ENCODE measurements at places on chromosomes 12 and 14. TPM values are rescaled to one million over a fixed set of nuclear protein-coding genes. Genes with fewer than 3 reads are reported as not detected.

Gene CAPS2
- 29.8 TPM for total RNA-seq

Gene TTC7B
- total RNA-seq: 25.0 TPM

Gene CLBA1
- 19.3 TPM for total RNA-seq

Gene DPPA3
- 1.8 TPM for total RNA-seq

Gene PROX2
- not detected for total RNA-seq

Gene MYO1A
- 0.74 TPM for total RNA-seq

Gene SMCO2
- 0.41 TPM for total RNA-seq

Gene KLRG1
- total RNA-seq: 0.36 TPM

Gene PCED1B
- 46.9 TPM for total RNA-seq

Gene NKX2-1
- total RNA-seq: not detected

Gene TULP3
- total RNA-seq: 22.2 TPM

Gene SLIRP
- total RNA-seq: 126 TPM

GRCh38 chr12:68602720-68603119 lies 8.0 kb upstream of the RAP1B start:
- no peak for DNase-seq

DNA sequence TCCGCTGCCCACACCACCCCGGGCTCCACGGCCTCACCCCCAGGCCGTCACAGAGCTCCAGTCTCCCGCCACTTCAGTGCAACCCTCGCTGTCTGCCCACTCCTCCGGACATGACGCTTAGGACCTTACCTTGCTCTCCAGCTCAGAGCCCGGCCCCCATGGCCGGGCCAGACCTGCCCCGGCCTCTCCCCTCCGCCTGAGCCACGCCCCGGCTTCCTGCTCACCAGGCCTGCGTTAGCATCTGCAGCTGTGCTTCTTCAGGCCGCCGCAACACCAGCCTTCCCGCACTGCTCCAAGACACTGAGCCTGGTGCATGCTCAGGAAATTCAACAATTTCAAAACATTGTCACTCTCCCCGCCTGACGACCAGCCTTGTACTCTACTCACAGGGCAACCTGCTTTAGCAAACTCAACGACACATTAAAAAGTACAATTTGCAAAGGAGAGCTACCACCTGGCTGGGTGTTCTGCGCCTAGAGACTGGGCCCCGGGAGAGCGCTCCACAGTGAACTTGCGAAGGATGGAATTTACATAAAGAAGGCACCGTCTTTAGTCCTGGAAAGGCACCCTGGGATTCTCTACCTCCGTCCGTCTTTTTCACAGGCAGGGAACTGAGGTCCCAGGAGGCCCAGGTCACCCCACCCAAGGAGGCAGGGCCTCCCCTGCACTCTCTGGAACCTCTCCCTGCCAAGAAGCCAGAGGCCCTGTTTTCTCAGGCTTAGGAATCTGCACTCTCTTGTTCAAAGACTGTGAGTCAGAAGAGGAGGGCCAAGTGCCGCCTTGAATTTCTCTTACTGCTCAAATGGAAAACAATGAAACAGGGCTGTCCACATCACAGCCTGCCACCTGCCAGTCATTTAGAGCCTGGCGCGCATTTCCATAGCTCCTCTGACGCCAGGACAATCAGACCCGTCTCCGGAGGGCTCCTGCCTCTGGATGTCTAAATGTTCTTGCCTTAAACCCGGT lies 51.3 kb downstream of the STX2 start:
- DNase-seq: no peak

- no peak for DNase-seq
These were observed 171.8 kb downstream of the TMTC2 start for GRCh38 chr12:82858534-82858917.

DNA sequence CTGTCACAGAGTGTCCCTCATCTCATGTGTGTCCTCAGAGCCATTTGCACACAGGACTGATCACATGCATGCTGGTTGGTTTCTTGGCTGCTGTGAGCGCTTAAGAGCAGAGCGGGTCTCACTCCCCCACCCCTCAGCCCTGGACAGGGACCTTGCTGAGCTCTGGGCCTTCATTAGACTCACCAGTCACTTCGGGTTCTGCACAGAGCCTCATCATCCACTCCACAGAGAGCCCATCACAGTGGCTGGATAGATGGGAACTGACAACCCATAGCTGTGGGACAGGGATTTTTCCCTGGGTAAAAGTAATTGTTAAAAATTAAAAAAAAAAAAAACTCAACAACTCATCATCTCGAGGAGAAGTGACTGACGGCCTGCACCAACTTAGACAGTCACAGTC lies 8.2 kb downstream of the GLRX5 start:
- DNase-seq: no peak

GRCh38 chr14:85037411-85037810 lies 492.5 kb upstream of the FLRT2 start:
- no peak for DNase-seq

DNA sequence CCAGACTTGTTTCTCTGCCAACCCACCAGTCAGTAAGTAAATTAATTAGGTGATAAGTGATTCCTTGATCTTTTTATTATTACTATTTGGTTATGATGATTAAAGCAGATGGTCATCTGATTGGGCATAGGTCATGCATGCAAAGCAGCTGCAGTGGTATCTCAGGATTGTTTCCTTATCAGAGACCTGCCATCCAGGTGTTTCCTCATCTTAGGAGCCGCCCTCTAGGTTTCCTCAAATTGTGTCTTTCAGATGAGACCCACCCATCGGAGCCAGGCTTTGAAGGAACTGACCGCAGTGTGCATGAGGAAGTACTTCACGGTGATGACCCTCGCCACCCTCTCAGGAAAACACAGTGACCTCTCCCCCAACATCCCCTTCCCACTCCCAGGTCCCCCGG lies 63.3 kb downstream of the ZFP36L1 start:
- DNase-seq: no peak

DNA sequence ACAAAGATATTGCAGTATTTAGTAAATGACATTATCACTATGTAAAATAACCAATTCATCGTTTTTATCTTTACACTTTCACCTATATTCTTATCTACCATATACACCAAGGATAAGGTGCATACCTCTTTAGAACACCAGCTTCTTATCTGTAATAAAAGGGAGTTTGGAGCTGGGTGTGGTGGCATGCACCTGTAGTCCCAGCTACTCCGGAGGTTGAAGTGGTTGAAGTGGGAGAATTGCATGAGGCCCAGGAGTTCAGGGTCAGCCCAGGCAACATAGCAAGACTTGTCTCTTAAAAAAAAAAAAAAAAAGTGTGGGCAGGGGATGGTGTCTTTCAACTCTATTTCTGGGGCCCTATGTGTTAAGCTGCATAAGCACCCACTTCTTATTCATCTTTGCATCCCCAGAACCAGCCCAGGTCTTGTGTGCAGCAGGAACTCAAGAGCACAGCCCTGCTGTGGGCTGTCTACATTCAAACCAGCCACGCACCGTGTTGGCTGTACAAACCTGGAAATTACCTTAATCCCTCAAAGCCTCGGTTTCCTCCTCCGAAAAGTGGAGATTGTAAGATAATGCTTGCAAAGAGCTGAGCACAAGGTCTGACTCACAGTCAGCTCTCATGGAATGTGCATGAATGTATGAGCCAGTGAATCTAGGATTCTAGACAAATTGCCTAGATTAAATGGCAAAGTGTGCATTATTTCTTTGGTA lies 256.6 kb upstream of the FOXN3 start:
- no peak for DNase-seq

GRCh38 chr12:3727877-3728632 lies 24.9 kb downstream of the CRACR2A start:
- DNase-seq: no peak

DNA sequence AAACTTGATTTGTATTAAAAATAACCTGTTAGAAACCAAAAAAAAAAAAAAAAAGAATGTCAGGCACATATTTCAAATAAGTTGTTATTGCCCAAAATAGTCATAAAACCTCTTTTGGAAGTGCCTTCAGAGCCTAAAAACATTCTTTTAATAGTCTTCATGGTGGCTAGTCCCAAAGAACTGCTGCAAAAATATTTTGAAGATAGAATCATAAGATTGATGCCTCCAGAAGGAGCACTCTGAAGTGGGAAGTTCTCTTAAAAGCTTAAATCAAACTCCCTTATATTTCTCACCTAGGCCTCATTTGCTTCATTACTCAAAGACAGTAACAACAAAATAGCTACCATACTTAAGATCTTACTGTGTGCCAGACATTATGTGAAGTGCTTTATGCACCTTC lies 27.2 kb upstream of the NT5DC3 start:
- DNase-seq: no peak

- no peak for DNase-seq
These were observed 21.2 kb downstream of the DEGS2 start for GRCh38 chr14:100138082-100138787.

GRCh38 chr14:28515571-28515970 lies 251.0 kb upstream of the FOXG1 start:
- no peak for DNase-seq

GRCh38 chr12:32104572-32105355 lies 1.9 kb upstream of the BICD1 start:
- DNase-seq: no peak

DNA sequence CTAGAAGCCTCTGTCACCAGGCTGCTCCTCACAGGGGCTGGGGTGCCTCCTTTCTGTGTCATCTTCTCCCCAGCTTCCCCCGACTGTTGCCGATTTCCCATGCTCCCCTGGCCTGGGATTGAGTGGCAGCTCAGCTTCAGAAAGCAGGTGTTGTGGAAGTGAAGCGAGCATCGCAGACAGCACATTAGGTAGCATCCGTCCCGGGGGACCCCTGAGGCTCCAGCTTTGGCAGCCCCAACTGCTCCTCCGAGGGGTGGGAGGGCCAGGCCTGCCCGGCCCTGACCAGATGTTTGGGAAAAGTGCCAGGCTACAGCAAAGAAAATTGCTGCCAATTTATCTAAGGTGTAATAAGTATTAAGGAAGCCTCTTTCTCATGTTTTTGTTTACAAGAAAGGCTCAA lies 1045.6 kb downstream of the BCL11B start:
- DNase-seq: no peak

DNA sequence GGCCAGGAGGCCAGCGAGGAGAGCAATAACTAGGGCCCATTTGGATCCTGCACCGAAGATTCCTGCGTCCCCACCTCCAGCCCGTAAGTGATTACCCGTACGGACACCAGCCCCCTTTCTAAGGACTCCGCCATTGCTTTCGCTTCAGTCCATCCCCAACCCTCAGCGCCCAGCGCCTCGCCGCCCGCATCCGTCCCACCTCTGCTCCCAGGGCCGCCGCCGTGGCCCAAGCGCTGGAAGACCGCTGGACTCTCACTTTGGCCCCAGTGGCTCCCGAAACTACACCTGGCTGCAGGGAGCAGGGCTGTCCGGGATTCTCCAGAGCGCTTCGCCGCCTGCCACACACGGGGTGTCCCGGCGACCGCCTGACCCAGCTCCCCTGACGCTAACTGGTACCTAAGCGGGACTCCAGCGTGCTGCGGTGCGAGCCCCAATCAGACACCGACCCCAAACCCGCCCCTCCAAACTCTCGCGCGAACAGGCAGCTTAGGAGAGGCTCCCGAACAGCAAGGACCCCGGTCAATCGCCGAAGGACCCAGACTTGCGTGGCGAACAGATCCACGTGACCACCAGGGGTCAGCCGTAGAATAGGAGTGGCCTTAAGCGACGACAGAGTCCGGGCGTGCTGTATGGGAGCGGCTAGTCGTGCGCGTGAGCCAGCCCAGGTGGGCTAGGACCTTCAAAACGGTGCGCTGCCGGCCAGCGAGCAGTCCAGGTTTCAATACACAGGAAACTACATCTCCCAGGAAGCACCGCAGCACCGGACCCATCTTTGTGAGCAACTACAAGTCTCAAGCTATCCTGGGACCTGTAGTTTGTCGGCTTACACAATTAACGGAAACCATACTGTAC lies at the start of gene CNPY2:
Gene CNPY2 (minus strand): TSS at position 367 of the 852 bp plus-strand sequence. CDS start 771 bp downstream, outside the sequence.
- DNase-seq: peak; percentile 92

DNA sequence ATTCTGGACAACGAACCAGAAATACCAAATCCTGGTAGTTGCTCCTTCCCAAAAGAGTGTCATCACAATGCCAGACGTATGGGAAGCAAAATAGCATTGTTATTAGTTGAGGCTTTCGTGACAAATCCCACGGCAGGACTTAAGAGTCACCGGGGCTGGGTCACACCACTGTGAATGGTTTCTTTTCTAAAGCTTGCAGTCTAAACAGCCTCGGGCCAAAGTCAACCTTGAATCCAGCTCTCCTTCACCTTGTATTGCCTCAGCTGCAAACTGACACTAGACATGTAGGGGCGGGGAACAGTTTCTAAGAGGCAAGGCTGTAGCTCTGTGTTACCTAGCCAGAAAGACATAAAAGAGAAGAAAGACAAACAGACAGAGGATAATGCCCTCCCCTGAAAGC lies 734.8 kb downstream of the MED13L start:
- peak; percentile 23 for DNase-seq

DNA sequence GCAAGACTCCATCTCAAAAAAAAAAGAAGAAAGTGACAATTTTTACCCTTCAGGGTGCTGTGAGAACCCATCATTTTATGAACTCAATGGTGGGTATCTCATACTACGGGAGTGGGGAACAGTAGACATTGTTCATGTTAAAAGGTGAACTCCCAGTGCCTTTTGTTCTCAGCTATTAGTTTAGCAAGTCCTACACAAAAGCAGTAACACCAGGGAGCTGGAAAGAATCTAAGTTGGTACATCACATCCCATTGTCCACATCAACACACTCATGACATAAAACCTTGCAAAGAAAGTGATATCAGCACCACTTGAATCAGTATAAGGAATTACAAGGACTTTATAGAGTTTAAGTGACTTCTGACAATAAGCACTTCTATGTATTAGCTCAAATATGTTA lies 47.4 kb upstream of the ABCC9 start:
- no peak for DNase-seq

- no peak for DNase-seq
These were observed 480 bp downstream of the PTPN6 start for GRCh38 chr12:6951551-6952120.

DNA sequence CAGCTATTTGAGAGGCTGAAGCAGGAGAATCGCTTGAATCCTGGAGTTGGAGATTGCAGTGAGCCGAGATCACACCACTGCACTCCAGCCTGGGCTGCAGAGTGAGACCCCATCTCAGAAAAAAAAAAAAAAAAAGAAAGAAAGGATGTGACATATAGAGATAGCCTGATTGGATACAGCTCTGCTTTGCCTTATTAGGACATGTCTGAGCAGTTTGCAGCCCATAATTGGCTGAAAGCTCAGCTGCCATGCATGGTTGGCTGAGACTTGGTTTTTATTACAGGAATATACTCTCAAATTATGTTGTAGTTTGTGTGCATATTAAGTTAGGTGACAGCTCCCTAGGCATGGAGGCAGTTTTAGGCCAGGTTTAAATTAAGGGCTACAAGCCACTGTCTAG lies 6.3 kb downstream of the TIGAR start:
- DNase-seq: no peak

DNA sequence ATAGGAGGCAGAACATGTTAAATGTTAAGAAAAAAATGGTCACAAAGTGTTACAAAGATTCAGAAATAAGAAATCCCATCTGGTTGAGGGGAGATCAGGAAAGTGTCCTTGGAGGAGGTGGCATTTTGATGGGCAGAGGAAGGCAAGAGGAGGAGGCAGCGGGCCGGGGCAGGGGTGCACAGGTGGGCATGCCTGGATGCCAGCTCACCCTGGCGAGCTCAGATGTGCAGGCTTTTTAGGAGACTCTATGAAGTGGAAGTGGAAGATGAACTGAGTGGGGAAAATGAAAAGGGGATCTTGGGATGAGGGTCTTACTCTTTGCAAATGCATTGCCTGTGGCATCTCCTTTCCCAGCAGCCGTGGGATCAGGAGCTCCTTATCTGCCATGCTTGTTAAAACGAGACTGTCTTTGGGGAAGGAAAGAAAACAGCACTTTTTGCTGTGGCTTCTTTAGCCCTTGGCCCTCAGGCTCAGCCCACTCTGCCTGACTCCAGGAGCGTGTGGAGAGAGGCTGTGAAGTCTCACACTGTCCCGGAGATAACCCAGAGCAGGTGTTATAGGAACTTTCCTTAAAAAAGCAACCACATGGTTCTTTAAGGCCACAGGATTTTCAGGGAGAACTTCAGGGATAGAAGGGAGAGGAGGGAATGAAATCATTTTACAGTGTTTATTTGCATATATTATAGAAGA lies 62.6 kb downstream of the ELK3 start:
- DNase-seq: no peak
